ENCODE measurements at places on chromosomes 2 and 18.

GRCh38 chr2:126306539-126306938 is 349.4 kb upstream of the GYPC start:
- no peak for DNase-seq

- DNase-seq, result no peak
These were observed 26.9 kb downstream of the DOK1 start for GRCh38 chr2:74581463-74581862.

GRCh38 chr18:59921384-59921891 is 21.6 kb downstream of the PMAIP1 start:
- peak; percentile 57 for DNase-seq

DNA sequence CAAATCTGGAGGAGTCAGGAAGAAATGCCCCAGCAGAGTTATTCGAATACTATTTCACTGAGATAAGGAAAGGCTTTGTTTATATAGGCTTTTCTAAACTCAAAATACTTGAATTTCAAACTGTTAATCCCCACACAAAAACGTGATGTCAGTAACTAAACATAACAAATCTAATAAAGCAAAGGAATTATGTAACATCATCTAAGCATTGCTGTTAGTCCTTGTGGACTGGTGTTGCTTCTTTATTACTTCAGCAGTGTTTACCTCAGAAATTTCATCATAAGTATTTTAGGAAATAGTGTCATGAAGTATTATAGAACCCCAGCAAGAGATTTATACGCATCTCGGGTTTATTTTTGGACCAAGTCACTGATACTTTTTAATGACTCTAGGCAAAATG is 19.7 kb upstream of the SANBR start:
- DNase-seq, result no peak

All from activated naive CD4-positive, alpha-beta T cell treated with anti-CD3 and anti-CD28 coated beads, Interleukin-2, amount 50 U/mL, for 72 hours (primary cell).